Forelimb muscle (tissue), 1 donor: ENCODE measurements at places on chromosomes 6 and 20. TPM values are rescaled to one million over a fixed set of nuclear protein-coding genes. Genes with fewer than 3 reads are reported as not detected.

Gene CCM2L
- polyA plus RNA-seq = 5.4 TPM

DNA sequence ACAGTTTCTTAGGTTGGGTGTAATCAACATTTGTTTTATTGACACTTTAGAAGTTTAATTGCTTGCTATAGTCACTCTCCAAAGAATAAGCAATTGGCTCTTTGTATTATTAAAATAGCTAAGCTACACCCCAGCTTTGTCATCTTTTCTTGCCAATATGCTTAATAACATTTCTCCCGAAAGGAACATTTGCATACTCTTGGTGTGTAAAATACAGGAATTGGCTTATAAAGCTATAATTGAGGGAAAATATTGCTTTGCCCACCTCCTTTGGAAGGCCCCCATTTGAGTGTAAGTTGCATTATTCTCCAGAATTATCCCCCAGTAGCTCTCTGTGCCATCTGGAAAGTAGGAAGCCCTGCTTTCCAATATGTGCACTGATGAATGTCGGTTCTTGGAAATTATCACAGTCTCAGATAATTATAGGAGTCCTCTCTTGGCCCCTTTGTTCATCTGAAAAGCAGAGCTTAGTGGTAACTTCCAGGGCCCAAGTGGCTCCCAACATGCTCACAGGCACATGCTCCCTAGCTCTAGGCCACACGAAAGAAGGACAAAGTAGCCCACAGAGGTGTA lies 92.4 kb upstream of the B3GAT2 start:
- DNase-seq = no peak

Gene TULP4
- polyA plus RNA-seq = 16.0 TPM

- DNase-seq = no peak
Observed at GRCh38 chr6:13807696-13808095, 6.7 kb downstream of the MCUR1 start.
